ENCODE measurements at places on chromosomes 6 and 20. TPM values are rescaled to one million over a fixed set of nuclear protein-coding genes. Genes with fewer than 3 reads are reported as not detected.

ENPP1 gene
- total RNA-seq, result 9.1 TPM

BPIFB1 gene
- total RNA-seq, result not detected

CGAS gene
- 1.1 TPM for total RNA-seq

- H3K27ac ChIP-seq, result no peak overlapping the region
- H3K4me3 ChIP-seq, result no peak overlapping the region
- H3K4me1 ChIP-seq, result no peaks in the 10 kb centered on the region
- H3K27me3 ChIP-seq, result no peaks in the 10 kb centered on the region
Observed at GRCh38 chr20:3621111-3621510, 42.1 kb downstream of the GFRA4 start.

DNA sequence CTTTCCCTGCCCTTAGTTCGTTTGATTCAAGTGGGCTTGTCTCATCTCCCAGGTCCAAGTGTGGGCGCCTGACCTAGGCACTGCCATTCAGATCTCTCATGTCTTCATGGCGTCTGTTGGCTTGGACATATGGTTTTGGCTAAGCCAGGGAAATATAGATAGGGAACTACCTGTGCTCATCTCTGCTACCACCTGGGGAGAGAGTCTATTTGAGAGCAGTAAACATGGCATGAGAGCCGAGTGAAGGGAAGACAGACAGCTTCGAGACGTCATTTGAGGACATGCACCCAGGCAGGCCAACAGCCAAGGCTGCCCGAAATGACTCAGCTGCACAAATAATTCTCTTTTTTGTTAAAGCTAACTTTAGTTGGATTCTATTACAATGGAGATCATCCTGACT lies 370.7 kb upstream of the AGPAT4 start:
- no peaks in the 10 kb centered on the region for H3K27me3 ChIP-seq
- H3K4me3 ChIP-seq, result no peak overlapping the region
- H3K36me3 ChIP-seq, result no peaks in the 10 kb centered on the region
- H3K27ac ChIP-seq, result no peak overlapping the region
- no peaks in the 10 kb centered on the region for H3K4me1 ChIP-seq

GSTA4 gene
- 108 TPM for total RNA-seq

GRCh38 chr20:17171746-17172280 lies 55.0 kb upstream of the PCSK2 start:
- no peak overlapping the region for H3K4me3 ChIP-seq
- no peaks in the 10 kb centered on the region for H3K36me3 ChIP-seq
- no peak for DNase-seq
- no peak overlapping the region for H3K27ac ChIP-seq
- no peaks in the 10 kb centered on the region for H3K27me3 ChIP-seq

DNA sequence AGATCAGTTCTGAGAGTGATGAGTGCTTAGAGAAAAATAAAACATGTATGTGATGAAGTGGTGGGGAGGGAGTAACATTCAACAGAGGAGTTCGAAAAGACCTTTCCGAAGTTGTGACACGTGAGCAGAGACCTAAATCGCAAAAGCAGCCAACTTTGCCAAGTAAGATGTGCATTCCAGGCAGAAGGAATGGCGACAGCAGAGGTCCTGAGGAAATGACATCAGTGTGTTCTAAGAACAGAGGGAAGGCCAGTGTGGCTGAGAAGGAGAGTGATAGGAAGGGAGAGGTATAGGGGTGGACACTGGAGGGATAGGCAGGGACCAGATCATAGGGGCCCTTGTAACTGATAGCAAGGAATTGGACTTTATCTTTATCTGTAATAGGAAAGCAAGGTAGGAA lies 51.3 kb downstream of the ADAT2 start:
- H3K4me1 ChIP-seq, result peaks cover 41% of the 10 kb centered on the region
- no peaks in the 10 kb centered on the region for H3K36me3 ChIP-seq
- H3K27me3 ChIP-seq, result no peaks in the 10 kb centered on the region
- no peak overlapping the region for H3K4me3 ChIP-seq
- no peak for DNase-seq

Data from suprapubic skin (tissue), 4 donors.